ENCODE measurements at places on chromosomes 16 and 17.

- DNase-seq = no peak
These were observed 160.0 kb downstream of the MAP2K6 start for GRCh38 chr17:69574257-69575197.

DNA sequence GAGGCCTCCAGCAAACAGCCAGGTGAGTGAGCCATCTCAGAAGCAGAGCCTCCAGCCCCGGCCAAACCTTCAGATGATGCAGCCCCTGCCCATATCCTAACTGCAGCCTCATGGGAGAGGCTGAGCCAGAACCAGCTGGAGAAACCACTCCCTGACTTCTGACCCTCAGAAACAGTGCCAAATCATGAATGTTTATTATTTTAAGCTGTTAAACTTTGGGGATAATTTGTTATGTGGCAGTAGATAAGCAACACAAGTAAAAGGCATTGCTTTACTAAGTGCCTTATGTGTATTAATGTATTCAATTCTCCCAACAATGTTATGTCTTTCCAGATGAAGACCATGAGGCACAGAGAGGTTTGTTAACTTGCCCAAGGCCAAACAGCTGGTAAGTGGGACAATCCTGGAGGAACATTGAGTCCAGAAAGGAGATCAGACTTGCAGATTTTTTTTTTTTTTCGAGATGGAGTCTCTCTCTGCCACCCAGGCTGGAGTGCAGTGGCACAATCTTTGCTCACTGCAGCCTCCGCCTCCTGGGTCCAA, 59.6 kb downstream of the SOCS1 start:
- no peak for DNase-seq

- no peak for DNase-seq
These were observed 41.5 kb upstream of the MED9 start for GRCh38 chr17:17435323-17435722.

DNA sequence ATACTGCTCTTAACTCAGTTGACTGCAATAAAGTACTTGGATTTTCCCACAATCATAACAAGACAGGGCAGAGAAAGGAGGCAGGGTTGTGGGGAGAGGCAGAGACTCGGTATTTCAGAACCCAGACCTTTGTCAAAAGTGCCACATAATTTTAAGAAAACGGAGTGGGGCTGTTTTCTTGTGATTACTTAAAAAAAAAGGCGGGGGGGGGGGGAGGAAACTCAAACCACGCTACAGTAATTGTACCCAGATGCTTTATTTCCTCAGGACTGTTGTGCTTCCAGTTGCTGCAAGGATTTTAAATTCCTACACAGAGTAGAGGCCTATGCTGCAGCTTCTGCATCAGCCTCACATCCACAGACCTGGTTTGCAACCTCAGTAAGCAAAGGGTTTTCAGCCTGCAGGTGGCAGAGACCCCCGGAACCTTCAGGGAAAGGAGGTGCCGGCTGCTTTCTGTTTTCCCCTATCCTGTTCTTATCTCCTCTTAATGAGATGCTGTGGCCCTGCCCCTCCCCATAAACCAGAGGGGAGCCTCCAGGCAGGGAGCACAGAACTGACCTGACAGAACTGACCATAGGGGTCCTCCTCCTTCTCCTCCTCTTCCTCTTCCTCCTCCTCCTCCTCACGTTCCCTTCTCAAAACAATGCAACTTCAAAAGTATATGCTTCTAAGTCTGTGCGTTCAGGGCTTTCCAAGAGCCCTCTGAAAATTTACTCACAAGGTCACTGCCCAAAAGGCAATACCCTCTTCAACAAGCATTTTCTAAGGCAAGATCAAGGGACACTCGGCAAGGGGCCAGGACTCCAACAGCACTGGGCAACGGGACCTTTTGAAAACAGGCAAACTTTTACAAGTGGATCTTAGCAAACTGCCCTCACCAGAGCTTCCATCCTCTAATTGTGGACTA, 7.5 kb downstream of the AXIN2 start:
- no peak for DNase-seq

GRCh38 chr16:81174644-81175324, 63.7 kb upstream of the BCO1 start:
- no peak for DNase-seq
